A172 (cell line): ENCODE measurements at places on chromosomes 5 and 9. TPM values are rescaled to one million over a fixed set of nuclear protein-coding genes. Genes with fewer than 3 reads are reported as not detected.

The C6 gene
- not detected in 2 replicates for total RNA-seq

The TNFSF15 gene
- total RNA-seq: 0.12 and 0.14 TPM in 2 replicates

DNA sequence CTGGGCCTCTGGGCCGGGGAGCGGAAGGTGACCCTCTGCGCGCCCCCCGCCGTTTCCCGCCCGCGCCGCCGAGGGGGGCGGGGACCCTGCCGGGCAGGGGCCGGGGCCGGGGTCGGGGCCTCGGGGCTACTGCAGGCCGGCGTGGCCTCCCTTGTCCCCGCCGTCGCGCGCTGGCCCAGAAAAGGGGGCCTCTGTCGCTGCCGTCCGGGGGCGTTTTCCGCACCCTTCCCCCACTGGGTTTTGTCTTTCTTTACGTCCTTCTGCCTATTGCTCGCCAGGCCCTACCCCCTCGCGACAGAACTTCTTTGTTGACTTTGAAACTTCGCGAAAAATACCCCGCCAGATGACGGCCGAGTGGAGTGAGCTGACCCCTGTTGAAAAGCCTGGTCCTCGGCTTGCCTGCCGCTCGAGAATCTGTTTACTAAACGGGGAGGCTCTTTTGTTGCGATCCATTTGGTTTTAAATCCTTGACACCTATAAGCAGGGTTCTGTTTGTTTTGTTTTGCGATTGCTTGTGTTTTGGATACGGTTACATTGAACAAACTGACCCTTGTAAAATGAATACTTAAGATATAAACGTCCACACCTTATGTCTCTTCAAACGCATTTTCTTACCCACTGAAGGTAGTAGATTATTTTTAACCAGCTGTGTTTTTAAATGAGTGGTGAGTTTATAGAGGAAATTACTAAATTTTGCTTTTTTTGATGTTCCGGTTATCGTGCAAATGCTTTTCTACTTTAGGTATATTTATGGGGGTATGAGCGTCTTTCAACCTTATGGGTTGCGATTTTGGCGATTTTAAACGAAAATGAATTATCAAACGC lies 765 bp downstream of the MARCHF6 start:
- DNase-seq: peak; percentile 25

GRCh38 chr5:158809936-158810335 lies 289.8 kb downstream of the EBF1 start:
- no peak for DNase-seq

GRCh38 chr5:547086-547924 lies 23.1 kb upstream of the SLC9A3 start:
- no peak for DNase-seq

The LHX3 gene
- total RNA-seq: not detected in 2 replicates

The SH3RF2 gene
- 5.9 TPM in 2 replicates for total RNA-seq

- DNase-seq: no peak
These were observed 10.4 kb downstream of the ABLIM3 start for GRCh38 chr5:149151717-149152116.

The NUTM2F gene
- not detected in 2 replicates for total RNA-seq

- DNase-seq: peak; percentile 55
These were observed 108.4 kb downstream of the ENTREP1 start for GRCh38 chr9:69433392-69433791.

- DNase-seq: no peak
These were observed 162.7 kb downstream of the DRD1 start for GRCh38 chr5:175281257-175281656.

DNA sequence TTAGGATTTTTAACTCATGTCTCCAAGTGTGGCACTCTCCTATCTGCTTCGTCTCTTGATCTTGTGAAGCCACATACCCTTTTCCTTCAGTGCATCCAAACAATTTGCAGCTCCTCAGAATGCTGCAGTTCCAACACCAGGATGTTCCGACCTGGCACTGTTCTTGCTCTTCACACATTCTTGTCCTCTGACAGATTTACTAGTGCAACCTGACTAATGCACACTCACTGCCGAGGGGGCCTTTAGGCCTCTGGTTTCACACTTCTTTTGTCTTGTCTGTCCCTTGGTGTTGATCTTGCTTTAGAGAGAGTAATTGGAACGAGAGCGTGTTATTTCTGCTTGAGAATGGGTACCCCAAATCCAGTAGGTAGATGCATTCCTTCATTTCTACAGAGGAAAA lies 15.0 kb downstream of the ARHGAP26 start:
- no peak for DNase-seq
